Right renal pelvis (tissue), 4 donors: ENCODE measurements at places on chromosomes 3 and 15. TPM values are rescaled to one million over a fixed set of nuclear protein-coding genes. Genes with fewer than 3 reads are reported as not detected.

The ALS2CL gene
- polyA plus RNA-seq = 12.5 TPM

The YEATS2 gene
- 34.9 TPM for polyA plus RNA-seq

The SEMA7A gene
- polyA plus RNA-seq = 7.3 TPM

The NANOGP8 gene
- 0.16 TPM for polyA plus RNA-seq

The TRIM42 gene
- not detected for polyA plus RNA-seq

The CPEB1 gene
- polyA plus RNA-seq = 1.9 TPM

The ATR gene
- polyA plus RNA-seq = 29.0 TPM

The GPR160 gene
- 42.0 TPM for polyA plus RNA-seq

The HIGD2B gene
- not detected for polyA plus RNA-seq

- DNase-seq = no peak
Observed at GRCh38 chr3:72398781-72399180, 449.5 kb downstream of the SHQ1 start.

DNA sequence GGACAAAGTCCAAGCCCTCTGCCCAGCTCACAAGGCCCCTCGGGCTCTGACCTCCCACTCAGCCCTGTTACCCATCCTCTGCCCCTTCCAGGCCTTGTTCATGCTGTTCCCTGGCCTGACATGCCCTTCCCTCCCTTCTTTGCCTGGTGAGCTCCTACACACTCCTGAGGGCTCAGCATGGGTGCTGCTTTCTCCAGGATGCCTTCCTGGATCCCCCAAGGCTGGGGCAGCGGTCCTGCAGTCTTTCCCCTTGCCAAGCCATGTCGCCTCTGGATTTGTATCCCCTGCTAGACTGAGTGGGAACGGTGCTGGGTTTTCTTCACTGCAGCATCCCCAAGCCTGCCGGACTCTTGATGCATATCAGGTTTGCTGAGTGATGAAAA is 35.9 kb downstream of the FAM3D start:
- DNase-seq = no peak

GRCh38 chr15:40266828-40267304 is 16.0 kb downstream of the ANKRD63 start:
- DNase-seq = no peak

- DNase-seq = peak; percentile 64
Observed at GRCh38 chr3:113560831-113561623, 28.7 kb downstream of the SIDT1 start.

DNA sequence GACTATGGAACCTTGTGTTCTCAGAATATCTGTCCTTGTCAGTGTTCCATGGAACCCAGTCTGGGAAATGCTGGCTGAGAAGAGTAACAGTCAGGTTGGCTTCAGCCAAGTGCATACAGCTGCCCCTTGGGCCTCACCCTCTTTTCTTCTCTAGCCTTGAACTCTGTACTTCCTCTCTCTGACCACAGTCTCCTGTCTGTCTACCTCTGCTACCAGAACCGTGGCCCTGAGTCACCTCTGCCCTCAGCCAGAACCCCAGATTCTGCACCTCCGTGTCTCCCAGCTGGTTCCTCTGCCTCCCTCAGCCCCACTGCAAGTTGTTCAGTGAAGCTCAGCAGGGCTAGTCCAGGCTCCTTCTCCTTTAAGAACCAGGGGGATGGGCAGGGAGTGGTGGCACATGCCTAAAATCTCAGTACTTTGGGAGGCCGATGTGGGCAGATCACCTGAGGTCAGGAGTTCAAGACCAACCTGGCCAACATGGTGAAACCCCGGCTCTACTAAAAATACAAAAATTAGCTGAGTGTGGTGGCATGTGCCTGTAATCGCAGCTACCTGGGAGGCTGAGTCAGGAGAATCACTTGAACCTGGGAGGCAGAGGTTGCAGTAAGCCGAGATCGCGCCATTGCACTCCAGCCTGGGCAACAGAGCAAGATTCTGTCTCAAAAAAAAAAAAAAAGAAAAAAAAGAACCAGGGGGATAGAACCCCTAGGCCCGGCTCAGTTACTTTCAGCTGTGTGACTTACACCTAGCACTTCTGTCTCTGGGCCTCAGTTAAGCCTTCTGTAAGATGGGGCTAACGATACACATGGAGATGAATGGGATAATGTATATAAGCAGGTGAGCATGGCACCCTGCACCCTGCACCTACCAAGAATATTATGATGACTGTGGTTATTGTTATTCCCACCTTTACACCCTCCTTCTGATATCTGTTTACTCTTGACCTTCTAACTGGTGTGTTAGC is 24.3 kb upstream of the TATDN2 start:
- no peak for DNase-seq

- no peak for DNase-seq
Observed at GRCh38 chr3:187929112-187929816, 184.0 kb upstream of the BCL6 start.

DNA sequence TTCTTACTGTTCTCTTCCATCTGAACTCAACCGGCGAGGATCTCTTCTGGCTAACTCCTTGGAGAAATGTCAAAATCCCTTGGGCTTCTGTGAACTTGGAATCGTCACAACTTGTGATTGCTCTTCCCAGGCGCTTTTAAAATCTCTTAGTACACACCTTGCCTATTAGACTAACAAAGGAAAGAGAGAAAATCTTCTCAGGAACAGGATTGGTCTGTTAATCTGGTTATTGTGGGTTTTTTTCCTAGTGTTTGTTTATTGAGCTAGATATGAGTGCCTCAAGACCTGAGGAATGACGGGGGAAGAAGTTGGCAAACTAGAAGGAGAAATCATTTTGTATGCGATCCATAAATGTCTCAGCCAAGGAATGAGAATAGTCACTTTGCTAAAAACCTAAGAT is at the start of gene ATP13A5:
TSS of gene ATP13A5 (minus strand) at position 48 of the 400 bp plus-strand sequence. CDS start at position 20, 28 bp downstream.
- DNase-seq = no peak

DNA sequence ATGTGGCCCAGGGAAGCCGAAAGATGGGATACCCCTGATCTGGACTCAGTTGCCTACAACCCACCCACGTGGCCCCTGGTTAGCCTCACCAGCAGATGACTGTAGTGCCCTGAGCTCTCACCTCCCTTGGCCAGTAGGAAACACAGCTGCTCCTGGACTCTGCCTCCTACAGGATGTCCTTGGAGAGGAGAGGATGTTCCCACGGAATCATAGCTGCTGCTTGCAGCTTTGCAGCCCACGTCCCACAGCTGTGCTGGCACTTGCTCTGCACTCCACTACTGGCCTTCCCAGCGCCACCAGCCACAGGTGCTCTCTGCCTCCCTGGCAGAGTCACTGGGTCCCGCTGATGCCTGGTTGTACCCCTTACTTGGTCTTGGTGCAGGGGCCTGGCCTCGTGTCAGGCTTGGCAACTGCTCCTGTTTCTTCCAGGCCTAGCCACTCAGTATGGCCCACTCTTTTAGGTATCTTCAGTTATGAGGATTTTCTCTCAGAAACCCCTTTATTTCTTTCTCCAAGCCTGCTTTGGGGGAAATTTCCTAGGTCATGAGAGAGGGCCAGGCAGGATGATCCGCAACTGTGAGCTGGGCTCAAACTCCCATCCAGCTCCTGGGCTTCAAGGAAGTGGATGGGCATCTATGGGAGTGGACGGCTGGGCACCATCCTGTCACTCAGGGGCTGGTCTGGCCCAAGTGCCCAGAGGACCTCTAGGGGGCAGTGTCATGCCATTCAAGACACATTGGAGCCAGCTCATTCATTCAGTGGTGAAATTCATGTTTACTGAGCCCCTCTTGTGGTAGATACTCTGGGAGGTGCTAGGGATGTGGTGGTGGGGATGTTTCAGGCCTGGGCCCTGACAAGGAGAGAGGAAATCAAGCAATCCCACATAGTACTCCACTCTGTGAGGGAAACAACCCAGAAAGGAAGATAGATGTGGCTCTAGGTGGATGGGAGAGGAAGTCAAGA is 16.2 kb upstream of the VILL start:
- no peak for DNase-seq

DNA sequence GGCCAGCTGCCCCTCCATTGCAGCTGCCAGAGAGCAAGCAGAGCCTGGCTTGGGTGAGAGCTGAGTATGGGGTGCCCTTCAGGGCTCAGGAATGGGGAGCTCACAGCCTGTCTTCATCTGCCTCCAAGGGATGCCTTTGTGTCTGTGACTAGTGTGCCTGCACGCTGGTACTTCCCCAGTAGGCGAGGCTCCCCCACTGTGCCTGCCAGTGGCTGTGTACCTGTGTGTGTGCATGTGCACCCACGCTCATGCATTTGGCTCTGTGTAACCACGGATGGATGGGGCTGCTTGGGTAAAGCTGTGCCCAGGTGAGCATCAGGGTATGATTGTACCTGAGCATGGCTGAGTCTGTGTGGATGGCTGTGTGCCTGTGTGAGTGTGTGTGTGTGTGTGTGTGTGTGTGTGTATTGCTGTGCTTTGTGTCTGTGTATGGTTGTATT is 2.3 kb upstream of the GRM2 start:
- DNase-seq = no peak

- DNase-seq = peak; percentile 48
Observed at GRCh38 chr3:37574177-37574943, 287.3 kb upstream of the CTDSPL start.

DNA sequence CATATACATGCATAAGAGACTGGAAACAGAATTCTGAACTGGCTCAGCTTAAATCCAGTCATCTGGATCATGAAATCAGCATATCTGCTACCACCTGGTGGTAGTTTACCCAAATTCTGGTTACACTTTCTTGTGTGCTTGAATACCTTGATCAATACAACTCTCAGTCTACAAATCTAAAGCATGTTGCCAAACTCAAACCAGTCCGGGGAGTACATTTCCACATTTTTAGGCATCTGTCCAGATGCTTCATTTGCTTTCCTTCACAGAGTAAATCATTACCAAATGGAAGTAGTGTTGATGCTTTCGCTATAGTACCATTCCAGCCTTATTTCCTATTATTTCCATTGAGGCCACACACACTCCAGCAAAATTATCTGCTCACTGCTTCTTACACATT is 126.4 kb downstream of the P2RY1 start:
- DNase-seq = no peak

DNA sequence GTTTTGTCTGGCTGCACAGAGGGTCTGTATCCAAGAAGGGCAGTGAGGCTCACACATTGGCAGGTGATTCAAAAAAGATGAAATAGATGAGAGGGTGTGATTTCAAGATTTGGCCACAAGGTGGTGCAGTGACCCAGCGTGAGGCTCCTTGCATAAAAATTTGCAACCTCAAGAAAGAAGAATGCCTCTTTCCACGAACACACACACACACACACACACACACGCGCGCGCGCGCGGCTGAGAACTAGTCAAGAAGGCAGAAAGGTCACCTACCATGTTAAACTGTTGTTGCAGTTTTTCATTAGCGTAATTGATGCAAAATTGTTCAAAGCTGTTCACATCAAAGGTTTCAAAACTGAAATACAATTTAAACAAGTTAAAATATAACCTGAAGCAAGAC is 39.2 kb downstream of the MYO5C start:
- peak; percentile 67 for DNase-seq

- no peak for DNase-seq
Observed at GRCh38 chr3:22265403-22265802, 514.4 kb upstream of the ZNF385D start.

DNA sequence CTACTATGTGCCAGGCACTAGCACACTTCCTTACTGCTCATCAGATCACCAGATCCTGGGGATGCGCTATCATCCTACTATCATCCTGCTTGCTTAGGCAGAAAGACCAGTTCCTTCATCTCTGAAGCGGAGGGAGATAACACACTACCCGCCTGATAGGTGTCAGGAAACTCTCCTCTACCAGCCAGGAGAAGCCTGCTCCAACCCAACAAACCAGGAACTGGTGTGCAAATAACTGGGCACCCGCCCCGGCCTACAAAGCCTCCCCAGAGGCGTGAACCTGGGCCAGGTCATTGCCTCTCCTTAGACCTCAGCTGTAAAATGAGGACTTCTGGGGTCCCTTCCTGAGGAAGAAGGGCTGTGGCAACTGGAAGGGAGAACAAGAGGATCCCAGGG is 61.5 kb downstream of the HOMER2 start:
- DNase-seq = no peak

- DNase-seq = no peak
Observed at GRCh38 chr3:139557041-139557440, 17.5 kb upstream of the RBP1 start.

GRCh38 chr15:56719774-56720555 is 13.3 kb downstream of the ZNF280D start:
- no peak for DNase-seq

DNA sequence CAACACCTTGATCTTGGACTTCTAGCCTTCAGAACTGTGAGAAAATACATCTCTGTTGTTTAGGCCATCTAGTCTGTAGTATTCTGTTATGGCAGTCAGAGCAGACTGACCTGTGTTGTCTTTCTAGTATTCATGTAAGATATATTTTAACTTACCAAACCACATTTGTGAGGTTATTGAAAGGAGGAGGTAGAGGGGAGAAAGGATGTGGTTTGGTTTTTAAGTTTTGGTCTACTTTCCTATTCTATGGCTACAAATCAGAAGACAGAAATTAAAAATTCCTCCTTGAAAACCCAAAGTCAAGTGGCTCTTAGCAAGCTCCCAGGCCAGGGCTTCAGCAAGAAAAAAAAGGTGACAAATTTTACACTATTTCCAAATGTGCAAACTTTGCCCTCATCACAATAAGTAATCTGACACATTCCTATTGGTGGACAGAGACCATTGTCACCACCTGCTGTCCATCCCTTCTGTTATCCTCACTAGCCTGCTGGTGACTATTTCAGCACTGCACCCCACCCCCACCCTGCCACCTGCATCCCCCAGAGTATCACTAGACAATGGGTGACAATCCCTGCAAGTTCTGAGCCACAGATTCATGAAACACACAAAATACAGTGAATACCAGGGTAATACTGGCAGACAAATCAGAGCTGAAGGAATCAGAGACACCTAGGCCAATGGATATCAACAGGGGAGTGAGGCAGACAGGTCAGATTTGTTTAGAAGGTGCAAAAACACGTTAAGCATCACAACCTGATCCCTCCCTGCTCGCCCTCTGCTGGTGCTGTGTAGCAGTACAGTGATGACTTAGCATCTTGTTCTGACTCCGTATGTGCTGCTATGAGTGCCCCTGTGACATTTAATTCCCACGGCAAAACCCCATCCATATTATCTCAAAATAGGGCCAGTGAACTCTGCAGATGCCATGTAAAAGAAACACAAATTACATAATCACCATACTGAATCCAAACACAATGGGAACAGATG is 79.0 kb upstream of the DCLK3 start:
- DNase-seq = no peak

DNA sequence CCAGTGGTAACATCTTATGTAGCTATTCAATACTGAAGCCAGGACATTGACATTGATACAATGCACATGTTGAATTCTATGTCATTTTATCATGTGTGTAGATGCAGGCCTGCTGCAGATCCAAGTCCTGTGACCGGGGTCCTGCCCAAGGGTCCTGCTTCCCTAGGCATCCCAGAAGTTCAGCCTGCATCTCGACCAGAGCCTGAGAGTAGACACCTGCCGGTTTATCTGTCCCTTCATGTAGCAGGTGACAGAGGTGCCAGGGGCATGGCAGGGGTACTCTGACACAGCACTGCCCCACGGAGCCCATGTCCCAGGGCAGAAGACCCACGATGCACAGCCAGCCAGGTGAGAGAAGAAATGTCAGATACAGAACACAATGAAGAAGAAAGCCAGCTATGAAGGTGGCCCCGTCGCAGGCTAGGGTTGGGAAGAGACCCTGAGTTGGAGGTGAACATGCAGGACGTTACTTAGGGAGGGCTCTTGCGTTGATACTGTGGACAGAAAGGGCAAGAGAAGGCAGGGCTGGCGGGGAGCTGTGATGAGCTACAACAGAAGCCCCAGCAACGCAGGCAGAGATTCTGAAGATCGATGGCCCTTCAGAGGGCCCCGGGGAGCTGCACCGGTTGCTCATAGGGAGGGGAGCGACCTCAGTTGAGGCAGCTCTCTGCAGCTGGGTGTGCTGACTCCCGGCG is 51.0 kb downstream of the TPRA1 start:
- DNase-seq = no peak

GRCh38 chr15:34031987-34032760 is 6.8 kb downstream of the AVEN start:
- no peak for DNase-seq
